GDM1 (cell line): ENCODE measurements at places on chromosomes 1 and 21.

DNA sequence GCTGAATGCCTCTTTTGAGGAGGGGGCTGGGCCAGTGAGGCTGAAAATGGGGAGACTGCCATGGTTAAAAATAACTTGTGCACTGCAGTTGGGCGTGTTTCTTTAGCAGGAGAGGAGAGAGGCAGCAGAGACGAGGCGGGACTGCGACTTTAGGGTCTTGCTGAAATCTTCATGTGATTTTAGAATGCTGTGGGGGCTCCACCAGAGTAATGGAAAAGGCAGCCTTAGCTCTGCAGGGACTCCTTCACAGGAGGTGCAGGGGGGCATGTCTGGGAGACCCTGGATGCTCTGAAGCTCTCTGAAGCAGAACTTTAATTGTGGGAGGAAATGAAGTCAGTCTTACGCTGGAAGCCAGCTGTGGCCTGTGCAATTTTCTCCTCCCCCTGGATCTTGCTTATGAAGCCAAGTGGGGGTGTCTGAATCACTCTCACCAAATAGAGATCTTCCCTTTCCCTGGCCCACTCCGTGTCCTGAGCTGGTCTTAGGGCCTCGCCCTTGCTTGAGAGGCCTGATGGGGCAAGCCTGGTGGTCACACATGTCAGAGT, 60.8 kb downstream of the NDUFS5 start:
- no peak for DNase-seq

DNA sequence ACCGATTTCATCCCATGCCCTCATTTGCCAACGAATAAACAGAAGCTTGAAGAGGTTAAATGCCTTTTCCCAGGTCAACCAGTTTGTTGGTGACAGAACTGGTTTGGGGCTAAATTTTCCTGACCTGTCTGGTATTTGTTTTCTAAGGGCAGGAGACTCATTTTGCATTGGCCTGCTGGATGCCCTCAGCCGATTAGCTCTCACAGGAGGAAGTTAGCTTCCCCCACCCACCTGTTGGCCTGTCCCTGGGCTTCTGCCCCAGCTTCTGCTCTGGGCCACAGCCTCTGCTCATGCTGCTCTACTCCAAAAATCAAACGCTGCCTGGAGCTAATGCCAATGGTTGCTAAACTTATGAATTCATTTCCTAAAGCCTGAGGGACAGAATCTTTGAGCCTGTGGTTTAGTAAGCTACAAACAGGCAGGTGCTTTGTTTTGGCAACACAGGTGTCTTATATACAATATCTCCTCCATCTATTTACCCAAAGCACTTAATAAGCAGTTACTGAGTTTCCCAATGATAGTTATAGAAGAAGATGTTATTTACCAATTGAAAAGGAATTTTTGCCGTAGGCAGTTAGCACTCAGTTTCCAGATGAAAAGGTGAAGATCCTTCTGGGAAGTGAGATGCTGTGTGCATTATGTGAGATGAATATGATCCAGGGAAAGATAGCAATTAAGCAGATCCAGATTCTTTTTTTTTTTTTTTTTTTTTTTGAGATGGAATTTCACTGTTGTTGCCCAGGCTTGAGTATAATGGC, 82.3 kb downstream of the TM2D1 start:
- DNase-seq: no peak

DNA sequence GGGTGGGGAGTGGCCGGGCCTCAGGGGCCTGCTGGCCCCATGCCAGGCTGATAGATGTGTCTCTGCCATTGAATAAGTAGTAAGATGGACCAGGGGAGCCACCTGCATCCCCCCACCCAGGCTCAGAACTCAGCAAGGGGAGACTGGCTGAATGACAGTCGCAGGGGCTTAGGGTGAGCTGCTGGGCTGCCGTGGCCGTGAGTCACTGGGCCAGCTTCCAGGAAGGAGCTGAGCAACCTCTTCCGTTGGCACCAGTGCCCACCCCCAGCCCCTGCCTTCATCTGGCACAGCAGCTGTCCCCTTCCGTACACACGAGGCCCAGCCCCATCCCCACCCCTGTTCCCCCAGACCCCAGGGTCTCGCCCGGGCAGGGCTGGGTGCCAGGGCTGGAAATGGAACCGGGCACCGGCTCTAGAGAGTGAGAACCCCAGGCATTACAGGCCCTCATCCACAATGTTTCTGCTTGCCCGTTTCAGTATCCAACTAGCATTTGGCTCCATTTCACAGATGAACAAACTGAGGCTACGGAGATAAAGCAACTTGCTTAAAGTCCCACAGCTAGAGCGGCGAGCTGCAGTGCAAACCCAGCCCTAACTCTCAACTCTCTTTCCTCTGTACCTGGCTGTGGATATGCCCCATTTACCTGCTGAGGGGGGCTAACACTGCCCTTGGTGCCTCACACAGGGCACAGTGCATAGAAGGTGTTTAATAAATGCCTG, 10.2 kb downstream of the WNT4 start:
- no peak for DNase-seq

GRCh38 chr1:67662884-67663283, 22.1 kb upstream of the GADD45A start:
- DNase-seq: no peak

DNA sequence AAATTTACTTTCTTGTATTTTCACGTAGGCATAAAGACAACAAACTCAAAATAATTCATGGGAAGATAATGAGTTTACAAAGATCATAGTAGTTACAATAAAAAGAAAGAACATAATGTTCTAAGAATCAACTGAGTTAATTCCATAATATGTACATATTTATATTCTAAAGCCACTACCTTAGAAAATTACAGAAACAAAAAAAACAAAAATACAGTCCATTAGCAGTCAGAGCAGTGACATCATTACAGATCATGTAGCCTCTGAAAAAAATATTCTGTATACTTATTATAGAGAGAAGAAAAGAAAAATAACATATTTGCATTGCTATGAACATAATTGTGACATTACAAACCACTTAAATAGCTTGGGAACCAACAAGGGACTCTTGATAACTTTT, 360.1 kb upstream of the RGS18 start:
- no peak for DNase-seq

- no peak for DNase-seq
These were observed 44.9 kb upstream of the ADAR start for GRCh38 chr1:154652893-154653292.

DNA sequence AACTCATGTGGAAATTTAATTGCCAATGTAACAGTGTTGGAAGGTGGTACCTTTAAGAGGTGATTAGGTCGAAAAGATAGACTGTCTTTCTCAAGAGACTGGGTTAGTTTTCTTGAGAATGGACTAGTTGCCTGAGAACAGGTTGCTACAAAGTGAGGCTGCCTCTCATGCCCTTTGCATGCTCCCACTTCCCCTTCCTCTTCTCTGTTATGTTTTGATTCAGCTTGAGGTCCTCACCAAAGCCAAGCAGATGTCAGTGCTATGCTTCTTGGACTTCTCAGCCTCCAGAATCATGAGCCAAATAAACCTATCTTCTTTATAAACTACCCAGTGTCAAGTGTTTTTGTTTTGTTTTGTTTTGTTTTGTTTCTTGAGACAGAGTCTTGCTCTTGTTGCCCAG, 187.0 kb upstream of the RUNX1 start:
- no peak for DNase-seq

- DNase-seq: no peak
These were observed 20.5 kb downstream of the MAPKAPK2 start for GRCh38 chr1:206705191-206705590.

GRCh38 chr21:25887646-25888306, 153.0 kb downstream of the GABPA start:
- no peak for DNase-seq

GRCh38 chr21:32103361-32103760, 175.5 kb downstream of the MIS18A start:
- no peak for DNase-seq

DNA sequence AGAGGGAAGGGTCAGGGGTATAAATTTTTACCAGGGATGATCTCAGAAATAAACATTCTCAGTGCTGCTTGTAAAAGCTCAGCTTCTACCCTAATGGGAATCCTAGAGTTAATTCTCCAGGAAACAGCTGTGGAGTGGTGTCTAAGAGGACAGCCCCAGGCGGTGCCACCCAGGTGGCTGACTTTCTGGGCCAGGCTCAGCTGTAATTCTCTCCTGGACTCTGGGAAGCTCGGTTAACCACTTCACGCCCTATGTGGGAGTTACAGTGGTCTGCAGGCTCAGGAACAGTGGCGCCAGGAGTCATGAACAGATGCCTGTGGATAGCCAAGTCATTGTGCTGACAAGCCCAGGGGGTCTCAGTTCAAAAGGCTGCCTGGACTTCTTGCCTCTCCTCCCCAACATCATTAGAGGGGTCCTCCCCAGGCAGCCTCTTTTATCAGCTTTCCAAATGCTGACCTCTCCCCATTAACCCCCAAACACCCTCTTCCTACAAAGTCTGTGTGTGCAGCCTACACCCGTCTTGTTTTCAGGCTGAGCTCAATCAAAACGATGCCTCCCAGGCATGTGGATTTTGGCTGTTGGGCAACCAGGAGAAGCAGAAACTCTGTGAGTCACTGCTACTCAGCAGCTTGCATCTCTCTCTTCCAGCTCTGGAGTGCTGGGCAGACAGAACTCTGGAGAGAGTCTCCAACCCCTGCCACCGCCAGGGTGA, 1.2 kb downstream of the HHIPL2 start:
- DNase-seq: no peak

DNA sequence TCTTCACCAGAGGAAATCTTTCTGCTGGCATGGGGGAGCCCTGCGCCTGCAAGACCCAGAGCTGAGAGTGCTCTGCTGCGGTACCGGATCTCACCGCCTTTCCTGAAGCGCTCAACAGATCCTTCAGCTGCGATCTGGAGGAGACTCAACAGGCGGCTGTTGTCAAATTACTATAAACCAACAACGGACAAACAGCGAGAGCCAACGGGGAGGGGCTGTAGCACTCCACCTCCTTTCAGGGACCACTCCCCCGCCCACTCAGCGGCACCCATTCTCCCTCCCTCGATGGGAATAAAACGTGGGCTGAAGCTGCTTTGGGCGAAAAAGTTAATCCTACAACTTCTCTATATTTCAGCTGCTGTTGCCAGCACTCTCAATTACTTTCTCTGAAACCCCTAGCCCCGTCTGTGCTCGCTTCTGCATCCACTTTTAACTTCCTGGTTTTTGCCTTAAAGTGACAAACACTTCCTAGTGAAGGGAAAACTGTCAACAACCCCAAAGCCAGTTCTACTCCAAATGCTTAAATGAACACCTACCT, at the start of gene FMO5:
Gene FMO5, minus strand, starts transcription at position 147 of the 538 bp plus-strand sequence. CDS start 310 bp downstream, outside the sequence.
- DNase-seq: peak; percentile 37

- no peak for DNase-seq
These were observed 28.1 kb upstream of the ZYG11A start for GRCh38 chr1:52814465-52814864.
